ENCODE measurements at places on chromosomes 12 and 14. TPM values are rescaled to one million over a fixed set of nuclear protein-coding genes. Genes with fewer than 3 reads are reported as not detected.

KLRK1 gene
- polyA plus RNA-seq = not detected

DLK1 gene
- polyA plus RNA-seq = 233 TPM

IQSEC3 gene
- 38.6 TPM for polyA plus RNA-seq

HPD gene
- 0.31 TPM for polyA plus RNA-seq

CD27 gene
- 0.34 TPM for polyA plus RNA-seq

DCN gene
- polyA plus RNA-seq = 55.4 TPM

LPAR5 gene
- polyA plus RNA-seq = 2.0 TPM

INHBC gene
- not detected for polyA plus RNA-seq

YBX3 gene
- 22.8 TPM for polyA plus RNA-seq

SDR9C7 gene
- not detected for polyA plus RNA-seq

RPL10L gene
- not detected for polyA plus RNA-seq

All from brain (organoid and tissue), 16 donors.